ENCODE measurements at places on chromosomes 16 and 17. TPM values are rescaled to one million over a fixed set of nuclear protein-coding genes. Genes with fewer than 3 reads are reported as not detected.

The ABCC12 gene
- not detected for polyA plus RNA-seq

The KRTAP9-2 gene
- not detected for polyA plus RNA-seq

The CMTM1 gene
- 1.9 TPM for polyA plus RNA-seq

The MLX gene
- polyA plus RNA-seq, result 33.2 TPM

The NOD2 gene
- 0.12 TPM for polyA plus RNA-seq

The KCNG4 gene
- polyA plus RNA-seq, result not detected

The ARMC5 gene
- 7.5 TPM for polyA plus RNA-seq

The FBXW10B gene
- polyA plus RNA-seq, result not detected

The ACSM2A gene
- not detected for polyA plus RNA-seq

The CCL5 gene
- polyA plus RNA-seq, result not detected

The AOC2 gene
- polyA plus RNA-seq, result 2.0 TPM

The TERB1 gene
- not detected for polyA plus RNA-seq

The WSB1 gene
- polyA plus RNA-seq, result 86.3 TPM

The SLC13A2 gene
- not detected for polyA plus RNA-seq

The KRT16 gene
- not detected for polyA plus RNA-seq

The STH gene
- polyA plus RNA-seq, result 0.55 TPM

The SGCA gene
- not detected for polyA plus RNA-seq

The ABCC3 gene
- polyA plus RNA-seq, result not detected

The ABHD15 gene
- 0.27 TPM for polyA plus RNA-seq

The ITGA3 gene
- 11.0 TPM for polyA plus RNA-seq

The ELMO3 gene
- 4.5 TPM for polyA plus RNA-seq

The NOB1 gene
- 56.6 TPM for polyA plus RNA-seq

The TEX14 gene
- polyA plus RNA-seq, result 2.5 TPM

The TLCD2 gene
- 0.70 TPM for polyA plus RNA-seq

The HIC1 gene
- polyA plus RNA-seq, result 0.23 TPM

The SMG6 gene
- 10.1 TPM for polyA plus RNA-seq

The SERPINF2 gene
- 1.5 TPM for polyA plus RNA-seq

The CHD9NB gene
- polyA plus RNA-seq, result 1.5 TPM

The CA5A gene
- polyA plus RNA-seq, result not detected

The KCTD13 gene
- 8.7 TPM for polyA plus RNA-seq

The CDH5 gene
- polyA plus RNA-seq, result not detected

The SPNS2 gene
- 1.4 TPM for polyA plus RNA-seq

The AGRP gene
- polyA plus RNA-seq, result not detected

The PKD1 gene
- polyA plus RNA-seq, result 18.5 TPM

The DNAH9 gene
- polyA plus RNA-seq, result not detected

The CALB2 gene
- 3.7 TPM for polyA plus RNA-seq

The JPH3 gene
- 8.4 TPM for polyA plus RNA-seq

The ABI3 gene
- polyA plus RNA-seq, result 2.4 TPM

The C1QL1 gene
- polyA plus RNA-seq, result 4.3 TPM

The PLA2G10 gene
- 1.2 TPM for polyA plus RNA-seq

The KRTAP4-5 gene
- polyA plus RNA-seq, result not detected

The C17orf50 gene
- 0.74 TPM for polyA plus RNA-seq

The IRX5 gene
- polyA plus RNA-seq, result 0.31 TPM

The TPPP3 gene
- polyA plus RNA-seq, result 1.3 TPM

The EEF2K gene
- polyA plus RNA-seq, result 5.4 TPM

Measured in GM23338 (cell line).